NCI-H69 (cell line): ENCODE measurements at places on chromosomes 2 and 18.
A peak's percentile ranks its signal among the peaks of the same experiment; 100 is the strongest.

- peak; percentile 0 for DNase-seq
Measured at GRCh38 chr2:233638836-233639235, 2.6 kb downstream of the UGT1A10 start.

DNA sequence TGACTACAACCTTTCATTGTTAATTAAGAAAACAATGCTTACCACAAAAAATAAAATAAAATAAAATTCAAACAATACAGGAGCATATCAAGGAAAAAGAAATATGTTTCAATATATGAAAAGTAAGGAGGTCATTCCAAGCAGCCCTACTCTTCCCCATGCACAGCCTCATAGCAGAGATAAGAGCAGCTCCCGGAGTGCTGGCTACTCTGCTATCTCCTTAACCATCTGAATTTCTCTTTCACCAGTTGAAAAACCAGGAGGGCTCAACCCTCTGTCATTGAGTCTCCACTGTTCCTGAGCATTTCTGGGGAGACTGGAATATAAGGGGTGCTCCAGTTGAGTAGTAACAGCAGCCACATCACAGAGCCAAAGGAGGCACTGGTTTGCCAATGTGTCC lies 201.4 kb downstream of the TCF4 start:
- no peak for DNase-seq

DNA sequence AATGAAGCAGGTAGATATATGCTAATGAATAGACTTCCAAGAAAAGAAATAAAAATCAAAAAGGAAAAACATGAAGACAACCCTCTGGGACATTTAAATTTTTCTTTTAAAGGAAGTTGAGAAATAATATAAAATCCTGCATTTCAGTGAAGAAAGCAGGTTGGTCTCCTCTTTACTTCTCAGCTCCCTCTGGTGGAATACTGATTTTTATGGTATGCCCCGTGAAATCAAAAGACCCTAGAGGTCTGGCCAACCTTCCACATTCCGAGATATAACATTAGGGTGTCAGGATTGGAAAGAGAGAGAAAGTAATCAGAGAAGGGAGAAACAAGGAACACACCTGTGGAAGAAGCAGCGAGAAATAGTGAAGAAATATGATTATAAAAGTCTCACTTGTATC lies 72.7 kb downstream of the DNER start:
- DNase-seq: no peak

GRCh38 chr2:42918671-42919318 lies 126.4 kb upstream of the HAAO start:
- DNase-seq: no peak

GRCh38 chr2:70785137-70785911 lies 5.1 kb downstream of the FIGLA start:
- peak; percentile 53 for DNase-seq

DNA sequence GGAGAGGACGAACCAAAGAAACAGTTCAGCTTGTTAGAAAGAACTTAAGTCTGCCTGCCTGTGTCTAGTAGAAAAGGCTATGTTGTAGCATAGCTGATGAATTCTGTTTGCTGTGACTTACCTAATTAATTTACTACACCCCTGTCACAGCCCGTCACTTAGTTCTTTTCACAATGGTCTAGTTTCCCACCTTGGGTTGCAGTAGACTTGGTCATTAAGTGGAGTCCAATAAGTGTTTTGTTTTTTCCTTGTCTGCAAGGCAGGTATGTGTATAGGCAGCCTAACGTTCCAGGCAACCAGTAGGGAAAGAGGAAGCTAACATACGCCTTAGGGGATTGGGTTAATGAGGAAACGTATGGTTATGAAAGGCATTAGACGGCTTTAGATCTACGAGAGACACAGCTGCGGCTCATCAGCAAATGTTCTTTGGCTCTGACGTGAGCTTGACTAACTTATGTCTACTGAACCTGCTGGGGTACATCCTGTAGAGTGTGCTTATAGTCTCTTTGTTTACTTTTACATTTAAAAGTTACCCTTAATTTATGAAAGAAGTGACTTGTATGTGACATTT lies 180.1 kb downstream of the PRPF40A start:
- DNase-seq: peak; percentile 52

- DNase-seq: peak; percentile 3
Measured at GRCh38 chr2:65142515-65142914, 12.6 kb upstream of the RAB1A start.

GRCh38 chr2:174442546-174443510 lies 44.0 kb downstream of the GPR155 start:
- no peak for DNase-seq

- DNase-seq: peak; percentile 6
Measured at GRCh38 chr2:119478188-119478977, 45.9 kb downstream of the SCTR start.

DNA sequence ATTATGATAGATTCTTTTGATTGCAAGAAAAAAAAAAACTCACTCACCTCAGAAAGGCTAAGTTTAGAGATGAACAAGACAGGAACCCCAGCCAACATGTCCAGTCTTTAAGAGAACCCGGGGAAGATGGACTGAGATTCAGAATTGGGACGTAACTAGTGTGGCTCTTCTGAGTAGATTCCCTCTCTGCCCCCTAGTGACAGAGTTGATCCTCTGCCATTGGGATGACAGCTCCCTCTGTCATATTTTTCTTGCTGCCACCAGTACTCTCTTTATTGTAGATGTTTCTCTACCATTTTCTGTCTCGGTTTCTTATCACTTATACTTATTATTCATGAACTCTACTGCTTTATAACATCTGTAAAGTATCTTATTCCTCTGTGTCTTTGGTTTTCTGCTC lies 77.7 kb downstream of the GULP1 start:
- peak; percentile 72 for DNase-seq

GRCh38 chr2:133674433-133675331 lies 106.4 kb upstream of the NCKAP5 start:
- peak; percentile 75 for DNase-seq

DNA sequence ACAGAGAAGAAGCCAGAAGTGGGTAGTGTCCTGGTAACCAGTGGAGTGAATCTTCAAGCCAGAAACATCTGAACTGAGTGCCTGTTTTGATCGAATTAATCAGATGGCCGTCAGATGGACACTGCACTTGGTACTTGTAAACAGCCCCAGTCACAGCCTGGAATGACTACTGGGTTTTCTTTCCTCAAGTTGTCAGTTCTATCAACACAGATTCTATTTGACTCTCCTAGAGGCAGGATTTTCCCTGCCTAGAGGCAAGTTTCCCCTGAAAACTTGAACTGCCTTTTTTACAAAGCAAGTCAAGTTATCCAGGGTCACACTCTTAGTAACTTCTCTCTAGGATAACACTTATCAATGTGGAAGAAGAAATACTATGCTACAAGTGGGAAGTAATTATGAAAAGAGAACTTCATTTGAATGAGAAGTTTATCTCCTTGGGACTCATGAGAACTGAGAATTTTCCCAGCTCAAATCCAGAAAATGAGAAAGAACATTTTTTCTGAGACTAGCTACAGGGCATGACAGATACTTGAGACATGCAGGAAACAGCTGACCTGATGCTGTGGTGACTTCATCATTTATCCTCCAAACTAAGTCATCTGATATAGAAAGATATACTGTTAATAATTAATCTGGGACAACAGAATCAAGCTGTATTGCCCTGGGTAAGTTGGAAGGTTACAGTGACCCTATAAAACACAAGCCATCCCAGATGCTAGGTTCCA lies 36.0 kb downstream of the SULT1C2 start:
- no peak for DNase-seq

DNA sequence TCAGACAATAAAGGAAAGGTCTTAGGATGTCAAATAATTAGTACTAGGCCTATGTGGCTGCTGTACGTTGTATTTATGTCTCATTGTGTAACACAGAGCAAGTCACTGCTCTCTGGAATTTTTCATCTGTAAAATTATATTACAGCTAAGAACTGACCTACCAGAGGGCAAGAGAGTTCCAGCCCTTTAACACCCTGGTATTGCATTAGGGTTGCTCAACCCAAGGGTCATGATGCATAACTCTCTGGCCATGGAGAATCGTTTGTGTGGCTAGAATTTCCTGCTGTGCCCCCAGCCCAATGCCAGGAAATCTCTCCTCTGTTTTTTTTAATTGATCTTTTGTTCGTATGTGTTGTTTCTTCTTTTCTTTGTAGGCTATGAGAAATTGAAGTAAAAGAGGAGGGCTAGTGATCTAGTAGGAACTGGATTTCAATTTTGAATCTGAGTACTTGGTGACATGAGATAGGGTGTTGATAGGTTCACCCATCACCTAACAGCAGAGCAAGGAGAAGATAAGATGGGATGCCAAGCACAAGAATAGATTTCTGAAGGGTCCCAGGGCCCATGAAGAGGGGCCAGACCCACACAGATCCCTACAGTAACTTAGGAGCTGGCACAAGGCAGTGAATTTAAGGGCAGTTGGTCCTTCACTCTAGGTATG lies 571.2 kb upstream of the TNP1 start:
- no peak for DNase-seq

DNA sequence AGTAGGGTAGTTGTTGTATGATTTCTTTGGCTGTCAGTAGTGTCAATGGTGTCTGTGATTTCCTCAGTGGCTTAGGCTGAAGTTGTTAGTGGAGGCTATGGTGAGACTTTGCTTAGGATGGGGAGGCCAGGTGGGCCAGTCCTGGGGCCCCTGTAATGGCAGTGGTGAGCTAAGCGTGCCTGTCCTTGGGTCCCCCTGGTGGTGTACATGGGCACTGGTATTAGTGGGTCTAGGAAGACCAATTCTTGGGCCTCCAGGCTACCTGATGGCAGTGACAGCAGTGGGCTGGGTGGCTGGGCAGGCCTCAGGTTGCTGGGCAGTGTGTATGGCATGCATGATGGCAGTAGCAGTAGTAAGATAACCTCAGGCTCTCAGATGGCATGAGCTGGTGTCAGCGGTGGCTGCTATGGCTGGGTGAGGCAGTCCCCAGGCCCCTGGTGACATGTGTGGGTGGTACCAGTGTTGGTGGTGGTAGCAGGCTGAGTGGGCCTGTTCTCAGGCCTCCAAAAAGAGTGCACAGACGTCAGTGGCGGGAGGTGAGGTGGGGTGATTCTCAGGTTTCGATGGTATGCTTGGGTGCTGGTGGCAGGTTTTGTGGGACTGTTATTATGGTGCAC lies 103.2 kb downstream of the KLHL14 start:
- peak; percentile 69 for DNase-seq

DNA sequence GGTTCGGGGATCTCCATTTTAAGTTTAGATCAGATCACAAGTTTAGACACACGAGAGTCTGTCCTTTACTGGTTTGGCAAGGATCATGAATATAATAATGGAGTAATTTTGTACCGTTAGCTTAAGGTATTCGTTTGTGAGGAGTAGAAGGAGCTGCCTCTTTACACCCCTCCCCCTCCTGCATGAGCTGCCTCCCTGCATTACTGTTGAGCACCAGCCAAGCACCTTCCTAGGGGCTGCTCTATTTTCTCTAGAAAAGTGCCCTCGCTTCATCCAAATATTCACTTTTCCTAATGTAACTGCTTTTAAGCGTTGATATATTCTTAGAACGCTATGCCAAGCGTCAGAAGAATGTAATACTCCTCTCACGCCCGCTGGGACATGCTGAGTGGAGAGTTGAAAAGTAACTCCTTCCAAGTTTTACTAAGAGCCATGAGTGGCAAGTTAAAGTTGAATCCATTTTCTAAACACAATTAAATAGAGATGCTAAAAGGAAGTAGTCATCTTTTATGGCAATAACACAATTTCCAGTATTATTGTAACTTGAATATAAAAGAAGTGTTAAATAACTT lies 25.4 kb upstream of the SCN7A start:
- no peak for DNase-seq

GRCh38 chr18:70503060-70503459 lies 214.2 kb downstream of the SOCS6 start:
- DNase-seq: peak; percentile 26

DNA sequence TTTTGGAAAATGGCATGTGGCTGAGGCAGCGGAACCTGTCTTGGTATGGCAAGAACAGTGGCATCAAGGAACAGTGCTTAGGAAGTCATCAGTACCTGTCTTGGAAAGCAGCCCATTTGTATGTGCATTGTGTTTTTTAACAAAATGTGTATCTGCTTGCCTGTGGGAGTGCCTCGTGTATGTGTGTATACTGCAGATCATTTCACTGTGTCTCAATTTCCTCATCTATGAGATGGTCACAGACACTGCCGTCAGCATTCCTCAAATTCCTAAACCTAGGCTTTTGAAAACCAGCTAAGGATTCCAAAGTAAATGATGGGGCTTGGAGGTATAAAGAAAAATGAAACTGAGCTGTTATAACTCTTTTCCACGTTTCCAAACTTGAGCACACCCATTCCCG lies 441.3 kb downstream of the RND3 start:
- DNase-seq: no peak

- peak; percentile 60 for DNase-seq
Measured at GRCh38 chr2:50125246-50125645, 906.7 kb downstream of the NRXN1 start.

DNA sequence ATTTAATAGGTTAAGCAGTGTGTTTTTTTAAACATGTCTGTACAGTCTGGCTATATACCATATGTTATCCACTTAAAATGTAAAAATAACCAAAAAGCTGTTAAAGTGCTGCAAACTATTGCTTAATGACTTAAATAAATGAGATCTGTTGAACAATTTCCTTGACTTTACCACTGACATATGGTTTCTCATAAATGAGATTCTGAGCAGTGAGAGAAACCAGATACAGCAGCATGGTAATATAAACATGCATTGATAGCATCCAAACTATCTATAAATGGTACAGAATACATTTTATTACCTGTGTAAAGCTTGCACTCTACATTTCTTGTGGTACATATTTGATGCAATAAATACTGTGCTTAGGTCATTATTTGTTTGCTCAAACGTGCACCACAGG lies 36.3 kb upstream of the TTC21B start:
- peak; percentile 17 for DNase-seq

- DNase-seq: peak; percentile 47
Measured at GRCh38 chr18:41579185-41579584, 375.8 kb upstream of the PIK3C3 start.

- DNase-seq: no peak
Measured at GRCh38 chr18:70826571-70826970, 537.7 kb downstream of the SOCS6 start.

- DNase-seq: no peak
Measured at GRCh38 chr2:117056376-117056748, 758.1 kb upstream of the DDX18 start.

GRCh38 chr18:50069422-50069821 lies 125.5 kb downstream of the MYO5B start:
- no peak for DNase-seq
